ENCODE measurements at places on chromosomes 2 and 18. TPM values are rescaled to one million over a fixed set of nuclear protein-coding genes. Genes with fewer than 3 reads are reported as not detected.

DNA sequence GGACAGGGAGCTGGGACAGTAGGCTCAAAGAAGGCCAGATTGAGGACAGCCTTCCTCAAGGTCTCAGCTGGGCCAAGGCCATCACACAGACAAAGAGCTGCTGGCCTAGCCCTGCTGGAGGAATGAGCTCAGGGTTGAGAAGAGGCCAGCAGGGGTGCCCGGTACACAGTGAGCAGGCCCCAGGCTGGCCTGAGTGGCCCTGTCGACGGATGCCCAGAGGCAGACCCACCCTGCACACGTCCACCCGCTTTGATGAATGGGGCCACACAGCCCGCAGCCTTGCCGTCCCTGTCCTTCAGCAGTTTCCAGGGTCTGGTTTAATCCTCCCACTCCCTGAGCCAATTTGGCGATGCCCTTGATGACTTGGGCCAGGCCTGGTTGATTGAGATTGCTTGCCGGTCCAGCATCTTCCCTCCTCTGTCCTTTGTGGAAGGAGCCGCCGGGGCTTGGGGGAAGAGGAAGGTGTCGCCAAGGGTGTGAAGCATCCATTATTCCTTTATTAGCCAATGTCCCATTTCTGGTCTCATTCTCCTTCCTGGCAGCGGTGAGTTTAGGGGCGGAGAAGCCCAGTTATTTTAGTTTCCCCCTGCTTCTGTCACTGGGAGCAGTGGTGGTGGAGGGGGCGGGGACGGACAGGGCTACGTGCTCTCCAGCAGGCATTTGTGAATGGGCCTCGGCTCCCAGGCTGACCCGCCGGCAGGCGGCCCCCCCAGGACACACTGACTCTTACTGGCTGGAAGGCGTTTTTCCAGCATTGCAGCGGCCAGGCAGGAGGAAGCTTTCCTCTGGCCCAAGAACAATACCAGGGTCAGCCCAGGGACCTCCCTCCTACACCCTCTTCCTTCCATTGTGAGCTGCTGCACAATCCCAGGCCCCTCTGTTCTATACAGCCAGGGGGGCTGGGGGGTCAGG lies 141.8 kb downstream of the CTIF start:
- H3K27ac ChIP-seq, result peak overlapping the region; percentile 57
- no peak overlapping the region for H3K4me3 ChIP-seq
- no peaks in the 10 kb centered on the region for H3K36me3 ChIP-seq
- DNase-seq, result peak; percentile 60
- H3K27me3 ChIP-seq, result no peaks in the 10 kb centered on the region

- no peak for DNase-seq
- no peak overlapping the region for H3K27ac ChIP-seq
- H3K4me3 ChIP-seq, result no peak overlapping the region
- no peaks in the 10 kb centered on the region for H3K36me3 ChIP-seq
- H3K27me3 ChIP-seq, result no peaks in the 10 kb centered on the region
- no peaks in the 10 kb centered on the region for H3K4me1 ChIP-seq
These were observed 38.9 kb downstream of the FASTKD2 start for GRCh38 chr2:206804326-206804725.

DNA sequence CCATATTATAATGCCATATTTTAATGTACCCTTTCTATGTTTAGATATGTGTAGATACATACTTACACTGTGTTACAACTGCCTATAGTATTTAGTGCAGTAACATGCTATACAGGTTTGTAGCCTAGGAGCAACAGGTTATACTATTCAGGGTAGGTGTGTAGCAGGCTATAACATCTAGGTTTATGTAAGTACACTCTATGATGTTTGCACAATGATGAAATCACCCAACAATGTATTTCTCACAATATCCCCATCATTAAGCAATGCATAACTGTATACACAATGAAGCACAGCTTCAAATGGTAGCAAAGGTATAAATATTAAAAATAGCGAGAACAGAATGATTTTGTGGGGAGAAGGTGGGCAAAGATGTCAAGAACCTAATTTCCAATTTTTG lies 117.8 kb downstream of the DYM start:
- no peaks in the 10 kb centered on the region for H3K36me3 ChIP-seq
- no peak for DNase-seq
- no peak overlapping the region for H3K27ac ChIP-seq
- no peak overlapping the region for H3K4me3 ChIP-seq

DNA sequence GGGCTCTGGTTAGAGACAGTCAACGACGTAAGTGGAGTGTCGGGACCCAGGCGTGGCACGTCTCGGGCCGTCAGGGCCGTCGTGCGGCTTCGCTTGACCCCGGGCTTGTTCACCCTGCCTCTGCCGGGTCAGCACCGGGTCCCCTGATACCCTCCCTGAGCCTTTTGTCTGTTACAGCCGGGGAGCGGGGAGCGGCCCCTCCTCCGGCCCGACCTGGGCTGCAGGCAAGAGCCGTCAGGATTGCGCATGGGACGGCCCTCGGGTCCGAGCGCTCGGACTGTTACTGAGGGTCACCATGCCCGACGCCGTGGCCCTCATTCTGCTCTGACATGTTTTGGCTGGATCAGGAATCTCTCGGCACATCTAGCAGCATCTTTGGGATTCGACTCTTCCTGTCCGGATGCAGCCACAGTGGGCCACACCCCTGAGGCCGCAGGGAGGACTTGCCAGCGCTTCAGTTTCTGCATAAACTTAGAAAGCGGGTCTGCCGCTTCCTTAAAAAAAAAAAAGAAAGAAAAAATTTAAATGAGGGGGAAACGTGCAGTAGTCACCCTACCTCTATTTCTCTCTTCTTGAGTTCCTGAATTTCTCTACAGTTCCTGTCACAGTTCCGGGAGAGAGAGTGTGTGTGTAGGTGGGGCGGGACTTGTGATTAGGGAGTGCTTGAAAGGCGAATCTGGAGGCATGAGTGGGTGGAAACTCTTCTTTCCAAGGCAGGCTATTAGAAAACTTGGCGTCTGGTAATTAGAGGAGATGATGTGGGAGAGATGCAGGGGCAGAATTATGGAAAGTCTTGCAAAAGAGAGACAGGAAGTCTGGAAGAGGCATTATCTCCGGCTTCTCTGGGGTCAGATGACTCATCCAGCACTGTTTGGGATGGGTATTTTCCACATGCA lies 909 bp downstream of the TMEM87B start:
- H3K4me1 ChIP-seq, result peaks cover 9% of the 10 kb centered on the region
- H3K36me3 ChIP-seq, result no peaks in the 10 kb centered on the region
- H3K27ac ChIP-seq, result peak overlapping the region; percentile 95

GRCh38 chr18:32469190-32469651 lies 1.5 kb downstream of the GAREM1 start:
- peaks cover 4% of the 10 kb centered on the region for H3K4me1 ChIP-seq
- peak; percentile 17 for DNase-seq
- no peaks in the 10 kb centered on the region for H3K27me3 ChIP-seq
- peak overlapping the region; percentile 54 for H3K4me3 ChIP-seq

GRCh38 chr2:227614246-227614645 lies 394 bp downstream of the SCYGR3 start:
- H3K4me3 ChIP-seq, result no peak overlapping the region
- H3K36me3 ChIP-seq, result no peaks in the 10 kb centered on the region
- no peaks in the 10 kb centered on the region for H3K4me1 ChIP-seq
- H3K27ac ChIP-seq, result no peak overlapping the region
- H3K27me3 ChIP-seq, result no peaks in the 10 kb centered on the region

DNA sequence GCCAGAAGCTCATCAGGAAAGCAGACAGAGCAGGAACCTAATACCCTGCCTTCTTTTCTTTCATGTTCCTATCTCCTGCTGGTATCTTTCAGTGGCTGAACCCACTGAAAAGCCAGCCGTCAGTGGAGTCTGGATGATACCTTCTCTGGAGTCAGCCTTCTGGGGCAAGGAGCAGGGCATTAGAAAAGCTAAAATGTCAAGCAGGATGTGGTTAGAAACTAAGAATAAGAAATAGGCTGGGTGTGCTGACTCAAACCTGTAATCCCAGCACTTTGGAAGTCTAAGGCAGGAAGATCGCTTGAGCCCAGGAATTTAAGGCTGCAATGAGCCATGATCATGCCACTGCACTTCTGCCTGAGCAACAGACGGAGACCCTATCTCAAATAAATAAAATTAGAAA lies 642.0 kb upstream of the FSHR start:
- no peak overlapping the region for H3K27ac ChIP-seq
- no peak overlapping the region for H3K4me3 ChIP-seq
- no peaks in the 10 kb centered on the region for H3K36me3 ChIP-seq
- H3K27me3 ChIP-seq, result no peaks in the 10 kb centered on the region
- H3K4me1 ChIP-seq, result no peaks in the 10 kb centered on the region

GRCh38 chr2:88818381-88818780 lies 126.9 kb downstream of the RPIA start:
- no peak overlapping the region for H3K27ac ChIP-seq
- no peaks in the 10 kb centered on the region for H3K4me1 ChIP-seq
- H3K36me3 ChIP-seq, result no peaks in the 10 kb centered on the region
- H3K4me3 ChIP-seq, result no peak overlapping the region
- no peak for DNase-seq

DNA sequence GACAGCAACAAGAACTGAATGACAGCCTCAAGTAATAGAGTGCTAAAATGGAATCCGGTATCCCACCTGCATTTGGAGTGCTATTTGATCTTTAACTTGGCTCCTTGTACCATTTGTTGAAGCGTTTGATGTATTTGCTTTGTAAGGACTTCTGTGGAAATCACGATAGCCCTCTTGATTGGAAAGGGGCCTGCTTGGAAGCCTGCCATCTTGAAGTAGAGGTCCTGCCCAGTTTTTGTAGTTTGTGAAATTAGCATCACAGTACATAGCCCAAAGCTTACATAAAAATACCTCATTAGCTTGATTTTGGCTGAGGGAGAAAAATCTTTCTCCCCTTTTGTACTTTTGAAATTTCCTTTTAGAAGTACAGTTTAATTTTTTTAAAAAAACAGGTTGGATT lies 2.7 kb downstream of the CDCA7 start:
- peaks cover 13% of the 10 kb centered on the region for H3K27me3 ChIP-seq
- no peak overlapping the region for H3K4me3 ChIP-seq
- H3K36me3 ChIP-seq, result no peaks in the 10 kb centered on the region
- H3K4me1 ChIP-seq, result peaks cover 7% of the 10 kb centered on the region

- H3K27me3 ChIP-seq, result no peaks in the 10 kb centered on the region
- H3K4me1 ChIP-seq, result peaks cover 3% of the 10 kb centered on the region
- peak overlapping the region; percentile 91 for H3K27ac ChIP-seq
- H3K4me3 ChIP-seq, result peak overlapping the region; percentile 97
- no peaks in the 10 kb centered on the region for H3K36me3 ChIP-seq
- DNase-seq, result no peak
These were observed 609 bp upstream of the ZNF2 start for GRCh38 chr2:95165030-95165370.

GRCh38 chr2:86072271-86072858 lies 33.3 kb downstream of the POLR1A start:
- no peaks in the 10 kb centered on the region for H3K4me1 ChIP-seq
- DNase-seq, result peak; percentile 51
- peak overlapping the region; percentile 48 for H3K27ac ChIP-seq
- H3K36me3 ChIP-seq, result no peaks in the 10 kb centered on the region

DNA sequence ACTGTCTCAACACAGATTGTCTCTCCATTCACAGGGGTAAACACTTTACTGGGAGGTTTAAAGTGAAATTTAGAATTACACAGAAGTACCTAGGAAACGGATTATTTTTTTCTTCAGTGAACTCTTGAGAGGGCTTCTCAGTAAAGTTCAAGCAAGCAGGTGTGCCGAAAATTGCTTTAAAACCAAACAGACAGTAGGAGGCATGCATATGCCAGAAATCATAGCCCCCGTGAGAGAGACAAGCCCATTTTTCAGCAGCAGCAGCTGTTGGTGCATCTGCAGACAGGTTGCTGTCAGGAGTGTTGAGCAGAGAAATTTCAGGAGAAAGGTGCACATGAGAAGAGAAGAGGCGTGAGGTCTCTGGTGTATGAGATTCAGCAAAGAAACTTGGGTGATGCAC lies 2115.5 kb upstream of the CELF4 start:
- no peak overlapping the region for H3K4me3 ChIP-seq
- DNase-seq, result no peak
- no peaks in the 10 kb centered on the region for H3K36me3 ChIP-seq
- H3K27me3 ChIP-seq, result no peaks in the 10 kb centered on the region
- H3K27ac ChIP-seq, result no peak overlapping the region

DNA sequence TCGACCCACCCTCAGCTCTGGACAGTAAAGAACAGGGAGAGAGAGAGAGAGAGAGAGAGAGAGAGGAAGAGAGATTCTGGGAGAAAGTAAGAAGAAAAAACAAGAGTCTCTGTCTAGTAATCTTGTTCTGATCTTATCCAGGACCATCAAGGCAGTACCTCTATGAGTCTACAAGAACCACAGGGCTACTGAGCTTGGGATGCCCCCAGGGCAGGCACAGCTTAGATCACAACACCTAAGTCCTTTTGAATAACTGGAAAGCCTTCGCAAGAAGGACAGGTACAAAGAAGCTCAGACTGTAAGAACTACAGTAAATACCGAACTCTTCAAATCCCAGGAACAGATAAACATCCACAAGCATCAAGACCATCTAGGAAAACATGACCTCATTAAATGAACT lies 51.4 kb upstream of the SGPP2 start:
- no peak overlapping the region for H3K27ac ChIP-seq
- no peaks in the 10 kb centered on the region for H3K36me3 ChIP-seq
- H3K4me3 ChIP-seq, result no peak overlapping the region
- no peaks in the 10 kb centered on the region for H3K27me3 ChIP-seq

DNA sequence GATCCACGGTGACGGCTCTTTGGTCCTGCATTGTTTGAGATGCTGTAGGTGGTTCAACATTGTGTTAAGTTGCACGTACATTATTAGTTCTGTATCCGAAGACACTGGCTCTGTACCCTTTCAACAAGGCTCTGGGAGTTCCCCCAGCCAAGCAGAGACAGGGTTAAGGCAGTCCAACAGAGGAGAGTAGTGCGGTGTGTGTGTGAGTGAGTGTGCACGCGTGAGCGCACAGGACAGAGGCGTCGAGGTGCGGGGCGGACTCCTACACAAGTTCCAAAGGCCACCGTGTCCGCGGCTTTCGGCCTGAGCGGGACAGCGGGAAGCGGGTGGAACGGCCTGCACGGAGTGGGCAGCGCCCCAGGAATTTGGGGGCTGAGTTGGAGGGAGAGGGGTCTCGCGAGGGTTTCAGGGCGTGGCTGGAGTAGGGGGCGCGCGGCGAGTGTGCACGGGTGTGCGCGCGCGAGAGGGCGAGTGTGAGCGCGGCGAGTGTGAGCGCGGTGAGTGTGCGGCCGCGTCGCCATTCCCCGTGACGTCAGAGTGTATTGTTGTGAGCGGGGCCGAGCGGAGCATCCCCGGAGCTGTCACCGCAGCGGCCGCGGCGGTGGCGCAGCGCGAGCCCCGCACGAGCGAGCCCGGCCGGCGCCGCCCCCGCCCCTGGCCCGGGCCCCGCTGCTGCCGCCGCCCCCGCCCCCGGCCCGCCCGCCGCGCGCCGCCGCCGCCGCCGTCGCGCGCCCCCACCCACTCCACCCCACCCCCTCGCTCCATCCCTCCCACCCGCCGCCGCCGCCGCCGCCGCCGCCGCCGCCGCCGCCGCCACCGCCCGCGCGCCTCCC lies at the start of gene ASXL3:
Gene ASXL3 (plus strand): TSS at position 535 of the 833 bp plus-strand sequence. CDS start 413 bp downstream, outside the sequence.
- H3K27me3 ChIP-seq, result no peaks in the 10 kb centered on the region
- H3K4me3 ChIP-seq, result peak within 1 kb of the TSS; percentile 49
- DNase-seq, result peak; percentile 26
- H3K4me1 ChIP-seq, result no peaks in the 10 kb centered on the region
- peak within 1 kb of the TSS; percentile 89 for H3K27ac ChIP-seq
- H3K36me3 ChIP-seq, result no peaks in the 10 kb centered on the region

GRCh38 chr2:73939419-73939818 lies 12.7 kb downstream of the DGUOK start:
- H3K36me3 ChIP-seq, result no peaks in the 10 kb centered on the region
- no peak overlapping the region for H3K4me3 ChIP-seq
- DNase-seq, result no peak
- H3K27ac ChIP-seq, result no peak overlapping the region

SMC6 gene
- total RNA-seq, result 10.0 TPM

ARHGEF4 gene
- total RNA-seq, result 7.9 TPM

ERICH2 gene
- total RNA-seq, result not detected

TTN gene
- 1.8 TPM for total RNA-seq

POTEF gene
- total RNA-seq, result under 0.01 TPM

IL37 gene
- total RNA-seq, result not detected

RGPD4 gene
- total RNA-seq, result not detected

PSMA8 gene
- not detected for total RNA-seq

LRATD1 gene
- total RNA-seq, result 10.4 TPM

ACAA2 gene
- 50.5 TPM for total RNA-seq

HOXD10 gene
- 34.4 TPM for total RNA-seq
